ENCODE measurements at places on chromosomes 5 and 9.

DNA sequence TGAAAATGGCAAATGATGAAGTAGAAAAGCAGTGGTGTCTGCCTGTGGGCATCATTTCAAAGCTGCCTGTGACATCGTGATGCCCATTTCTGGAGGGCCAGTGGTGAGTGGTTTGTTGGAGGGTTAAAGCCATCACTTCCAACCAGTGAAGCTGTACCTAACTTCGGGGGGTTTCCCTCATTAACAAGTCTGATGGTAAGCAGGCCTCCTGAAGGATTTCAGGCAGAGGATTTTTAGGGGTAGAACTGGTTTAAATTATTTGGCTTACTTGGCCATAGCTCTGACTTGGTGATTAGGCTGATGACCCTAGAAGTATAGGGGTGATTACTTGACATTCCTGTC lies 10.7 kb downstream of the TNFAIP8 start:
- DNase-seq, result no peak

DNA sequence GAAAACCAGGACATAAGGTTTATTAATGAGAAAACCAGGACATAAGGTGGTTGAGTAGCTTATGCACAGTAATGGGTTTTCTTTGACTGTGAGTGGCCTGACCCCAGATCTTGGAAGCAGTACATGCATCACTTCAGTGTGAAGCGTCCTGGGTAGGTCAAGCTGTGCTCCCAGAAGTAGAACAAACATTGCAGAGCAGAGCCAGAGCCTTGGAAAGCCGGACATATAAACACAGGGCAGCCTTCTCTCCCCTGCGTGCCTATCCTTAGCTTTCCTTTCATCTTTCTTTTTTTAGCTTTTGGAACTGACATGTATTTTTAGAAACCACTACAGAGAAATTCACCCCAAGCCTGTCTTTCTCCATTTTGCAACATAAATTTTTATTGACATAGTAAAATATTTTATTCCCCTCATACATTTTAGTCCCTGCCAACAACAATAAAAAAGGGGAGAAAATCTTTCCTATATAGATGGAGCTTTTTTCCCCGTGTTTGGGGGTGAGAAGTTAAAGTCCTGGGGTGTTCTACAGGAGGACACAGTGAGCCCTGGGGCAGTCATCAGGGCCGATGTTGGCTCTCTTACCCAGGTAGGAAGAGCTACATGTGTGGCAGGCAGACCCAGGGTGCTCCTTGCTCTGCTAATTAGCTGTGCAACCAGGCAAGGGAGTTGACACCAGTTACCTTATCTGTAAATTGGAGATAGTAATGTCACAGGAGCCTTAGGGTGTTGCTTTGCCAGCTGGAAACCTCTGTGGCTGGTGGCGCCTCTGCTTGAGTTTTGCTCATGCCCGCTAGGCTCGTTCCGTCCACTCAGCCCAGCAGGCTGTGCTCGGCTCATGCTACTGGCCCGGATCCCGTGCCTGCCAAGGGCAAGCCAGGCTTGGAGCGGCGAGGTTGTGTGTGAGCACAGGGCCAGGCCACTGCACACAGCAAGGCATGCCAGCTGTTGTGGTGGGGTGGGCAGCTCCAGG lies 389.6 kb downstream of the KDM4C start:
- DNase-seq, result no peak

DNA sequence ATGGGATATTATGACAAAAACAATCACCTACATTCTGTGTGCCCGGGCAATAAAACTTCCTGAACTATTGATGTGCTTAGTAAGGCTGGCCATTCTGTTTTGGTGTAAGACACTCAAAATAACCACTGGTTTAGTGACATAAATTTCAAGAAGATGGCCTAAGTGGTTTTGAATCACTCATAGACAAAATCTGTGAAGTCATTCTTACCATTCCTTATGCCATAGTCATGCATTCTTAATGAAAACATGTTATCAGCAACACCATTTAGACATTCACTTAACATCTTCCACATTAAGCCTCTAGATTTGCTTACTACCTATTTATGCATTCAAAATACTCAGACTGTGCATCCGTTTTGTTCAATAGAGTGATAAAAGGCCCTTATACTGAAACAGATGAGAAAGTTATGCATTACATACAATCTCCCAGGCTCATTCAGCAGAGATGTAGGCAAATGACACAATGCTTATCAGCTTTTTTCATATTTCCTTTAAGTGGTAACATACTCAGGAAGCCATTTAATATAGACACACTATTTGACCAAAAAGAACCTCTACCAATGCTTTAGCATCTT lies 848.8 kb upstream of the DMAC1 start:
- DNase-seq, result no peak

- DNase-seq, result no peak
These were observed 37.8 kb downstream of the BHMT start for GRCh38 chr5:79149433-79149832.

GRCh38 chr5:115813719-115814118 lies 2.7 kb downstream of the CDO1 start:
- no peak for DNase-seq

- no peak for DNase-seq
These were observed 13.1 kb downstream of the LOX start for GRCh38 chr5:122064992-122065391.

DNA sequence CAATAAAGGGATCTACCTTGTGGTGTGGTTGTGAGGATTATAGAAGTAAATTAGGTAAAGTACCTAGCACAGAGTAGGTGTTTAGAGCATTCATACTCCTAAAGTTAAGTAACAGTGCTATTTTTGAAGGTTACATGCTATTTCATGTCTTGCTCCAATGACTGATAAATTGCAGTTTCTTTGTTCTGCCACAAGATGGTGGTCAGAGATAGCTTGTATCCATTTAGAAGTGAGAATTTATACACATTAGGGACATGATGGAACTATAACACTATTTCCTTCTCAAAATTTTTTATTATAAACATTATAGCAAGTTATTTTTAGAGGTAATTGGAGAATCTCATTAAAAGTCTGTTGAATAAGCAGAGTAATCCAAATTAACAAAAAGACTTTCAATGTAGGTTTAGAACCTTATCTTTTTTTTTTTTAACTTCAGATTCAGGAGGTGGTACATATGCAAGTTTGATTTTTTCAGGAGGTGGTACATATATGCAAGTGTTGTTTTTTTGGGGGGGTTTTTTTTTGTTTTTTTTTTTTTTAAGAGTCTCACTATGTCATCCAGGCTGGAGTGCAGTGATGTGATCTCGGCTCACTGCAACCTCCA lies 17.1 kb downstream of the MTREX start:
- DNase-seq, result no peak

DNA sequence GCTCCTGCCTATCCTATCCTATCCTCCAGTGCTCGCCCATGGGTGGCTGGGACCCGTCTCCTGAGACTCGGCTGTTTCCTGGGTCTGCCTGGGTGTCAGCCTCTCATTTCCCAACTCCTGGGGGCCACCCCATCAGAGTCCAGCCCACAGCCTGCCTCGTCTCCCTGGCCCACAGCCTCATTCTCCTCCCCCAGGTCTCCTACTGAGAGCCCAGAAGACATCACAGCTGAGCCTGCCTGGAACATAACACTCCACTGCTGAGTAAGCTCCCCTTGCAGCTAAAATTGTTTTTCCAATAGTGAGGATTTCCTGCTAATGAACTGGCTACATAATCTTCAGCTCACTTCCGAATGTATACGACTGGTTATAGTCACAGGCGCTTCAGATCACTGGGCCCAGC lies 95.3 kb downstream of the TTLL11 start:
- no peak for DNase-seq

GRCh38 chr5:116389601-116390000 lies 185.0 kb downstream of the SEMA6A start:
- no peak for DNase-seq

DNA sequence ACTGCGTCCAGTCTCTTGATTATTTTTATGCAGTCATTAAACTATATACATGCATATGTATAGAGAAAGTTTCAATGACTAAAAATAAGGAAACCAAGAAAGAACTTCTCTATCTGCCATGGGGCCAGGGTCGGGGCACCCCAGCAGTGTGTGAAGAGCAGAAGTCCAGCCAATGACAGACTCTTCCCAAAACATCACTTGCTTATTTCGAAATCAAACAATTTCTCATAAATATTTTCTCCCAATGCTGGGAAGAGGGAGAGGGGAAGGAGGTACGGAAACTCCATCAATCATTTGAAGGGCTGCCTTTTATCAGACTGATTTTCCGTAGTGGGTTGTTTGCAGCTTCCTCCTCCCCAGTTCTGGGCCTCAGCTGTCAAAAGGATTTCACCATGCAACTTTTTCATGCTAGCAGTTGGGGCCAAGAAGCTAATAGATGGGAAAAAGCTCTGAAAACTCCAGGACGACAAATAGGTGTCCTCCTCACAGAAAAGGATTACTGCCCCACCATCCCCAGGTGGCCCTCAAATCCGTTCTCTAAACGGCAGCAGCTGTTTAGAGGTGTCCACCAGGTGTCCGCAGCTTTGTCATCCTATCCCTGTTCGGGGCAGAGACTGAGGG lies 617 bp upstream of the FPGS start:
- no peak for DNase-seq

DNA sequence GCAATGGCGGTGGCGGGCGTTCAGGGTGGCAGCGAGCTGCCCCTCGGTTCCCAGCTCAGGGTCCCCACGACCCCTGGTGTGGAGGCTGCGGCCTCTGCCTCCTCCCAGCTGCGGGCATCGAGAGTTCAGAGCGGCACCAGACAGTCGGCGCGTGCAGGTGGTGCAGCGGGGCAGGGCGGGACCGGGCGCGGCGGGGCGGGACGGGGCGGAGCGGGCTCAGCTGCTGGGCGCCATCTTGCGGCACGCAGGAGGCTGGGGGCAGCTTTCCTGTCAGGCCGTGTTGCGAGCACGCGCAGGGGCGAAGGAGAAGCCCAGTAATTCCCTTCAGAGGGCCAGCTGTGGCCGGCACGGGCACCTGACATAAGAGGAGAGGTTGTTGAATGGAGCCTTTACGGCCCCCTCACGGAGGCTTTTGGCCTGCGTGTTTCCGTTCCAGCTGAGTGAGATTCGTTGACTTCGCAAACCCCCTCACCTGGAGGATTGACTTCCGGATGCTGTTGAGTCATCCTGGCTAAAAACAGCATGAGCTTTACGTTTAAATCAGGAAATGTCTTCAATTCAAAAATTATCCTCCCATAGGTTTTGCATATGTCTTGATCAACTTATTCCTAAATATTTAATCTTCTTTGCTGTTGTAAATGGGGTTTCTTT lies 587 bp downstream of the C5orf47 start:
- DNase-seq, result no peak

DNA sequence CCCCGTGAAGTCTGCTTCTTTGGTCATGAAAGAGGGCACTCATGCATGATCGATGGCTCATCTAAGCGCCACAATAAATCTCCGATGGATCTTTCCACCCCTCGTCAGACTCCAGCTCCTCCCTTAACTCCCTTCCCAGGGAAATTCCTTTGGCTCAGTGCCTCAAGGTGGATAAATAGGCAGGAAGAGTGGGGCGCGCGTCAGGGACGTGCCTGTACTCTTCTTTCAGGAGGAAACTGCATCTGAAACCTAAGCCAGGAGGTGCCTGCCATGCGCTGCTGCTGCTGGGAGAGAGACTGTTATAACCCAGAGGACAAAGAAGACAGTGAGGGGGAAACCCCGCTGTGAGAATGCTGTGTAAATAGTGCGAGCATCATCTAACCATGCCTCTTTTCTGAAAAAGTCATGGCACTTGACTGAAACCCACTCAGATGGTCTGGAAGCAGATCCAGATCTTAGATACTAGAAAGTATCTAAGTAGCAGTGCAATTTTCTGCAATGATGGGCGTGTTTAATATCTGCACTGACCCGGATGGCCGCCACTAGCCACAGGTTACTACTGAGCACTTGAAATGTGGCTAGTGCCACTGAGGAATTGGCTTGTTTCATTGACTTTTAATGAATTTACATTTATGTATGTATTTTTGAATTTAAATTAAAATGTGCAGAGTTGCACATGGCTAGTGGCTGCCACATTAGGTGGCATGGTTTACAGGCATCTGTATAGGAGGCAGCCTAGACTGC lies 120.3 kb upstream of the BASP1 start:
- no peak for DNase-seq

GRCh38 chr5:7857926-7858632 lies 7.1 kb upstream of the CFAP90 start:
- no peak for DNase-seq

GRCh38 chr5:181168595-181169118 lies 21.3 kb downstream of the OR2V2 start:
- DNase-seq, result no peak

DNA sequence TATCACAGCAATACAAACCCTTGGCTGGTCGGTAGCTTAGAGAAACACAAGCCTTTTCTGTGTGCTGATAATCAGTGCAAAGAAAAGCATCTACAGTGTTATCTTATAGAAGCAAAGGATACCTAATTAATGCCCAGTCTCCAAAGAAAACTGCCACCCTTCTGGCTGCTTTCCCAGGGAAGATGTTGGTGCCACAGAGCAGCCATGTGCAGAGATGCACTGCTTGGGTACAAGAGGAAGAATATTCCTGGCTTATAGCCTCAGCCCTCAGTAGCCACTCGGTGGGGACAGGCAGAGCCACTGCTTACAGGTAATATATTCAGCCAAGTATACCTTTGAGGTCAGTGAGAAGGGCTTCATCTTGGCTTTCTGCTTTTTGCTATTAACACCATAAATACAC lies 185.3 kb downstream of the PCSK1 start:
- no peak for DNase-seq

GRCh38 chr9:114433720-114434255 lies 46.0 kb upstream of the AKNA start:
- DNase-seq, result no peak
